ENCODE measurements at places on chromosomes 6 and 20. TPM values are rescaled to one million over a fixed set of nuclear protein-coding genes. Genes with fewer than 3 reads are reported as not detected.

PBOV1 gene
- not detected for total RNA-seq

EMILIN3 gene
- 0.27 TPM for total RNA-seq

GRM4 gene
- 0.36 TPM for total RNA-seq

AHCY gene
- 166 TPM for total RNA-seq

TINAG gene
- total RNA-seq = not detected

AGER gene
- total RNA-seq = 26.3 TPM

EPHA7 gene
- not detected for total RNA-seq

TBC1D7 gene
- total RNA-seq = 30.9 TPM

KIAA1755 gene
- not detected for total RNA-seq

ID4 gene
- total RNA-seq = not detected

TMX4 gene
- 23.9 TPM for total RNA-seq

TTBK1 gene
- 0.09 TPM for total RNA-seq

PAK5 gene
- not detected for total RNA-seq

MOCS3 gene
- total RNA-seq = 2.4 TPM

MAP7 gene
- 1.3 TPM for total RNA-seq

MLIP gene
- total RNA-seq = not detected

PRPH2 gene
- total RNA-seq = not detected

ZSCAN31 gene
- 1.7 TPM for total RNA-seq

BPIFA1 gene
- total RNA-seq = not detected

TRIM40 gene
- 0.12 TPM for total RNA-seq

ADTRP gene
- total RNA-seq = 75.2 TPM

HLA-DRB5 gene
- total RNA-seq = 1.6 TPM

LY6G6C gene
- not detected for total RNA-seq

ALDH8A1 gene
- total RNA-seq = 3.5 TPM

GLYATL3 gene
- total RNA-seq = not detected
